ENCODE measurements at places on chromosomes 5 and 9.

DNA sequence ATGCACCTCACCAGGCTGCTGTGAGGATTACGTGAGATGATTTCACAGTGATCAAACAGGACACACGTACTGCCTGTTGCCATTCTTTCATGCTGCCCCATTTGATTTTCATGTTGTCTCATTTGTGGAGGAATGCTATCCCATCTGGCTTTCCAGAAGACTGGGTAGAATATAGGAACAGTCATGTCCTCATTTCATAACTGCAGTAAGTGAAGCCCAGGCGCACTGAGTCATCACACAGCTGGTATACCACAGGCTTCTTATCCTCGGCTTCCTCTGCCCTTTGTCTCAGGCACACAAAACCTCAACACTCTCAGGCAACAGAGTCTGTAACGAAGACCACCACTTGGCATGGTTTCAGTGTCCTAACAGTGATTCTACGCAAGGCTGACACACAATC is 62.3 kb downstream of the LHFPL2 start:
- peak; percentile 96 for DNase-seq

- DNase-seq, result no peak
These were observed 89.1 kb upstream of the HAND1 start for GRCh38 chr5:154567155-154567554.

- no peak for DNase-seq
These were observed 18.2 kb downstream of the TSPAN17 start for GRCh38 chr5:176665517-176665916.

GRCh38 chr5:36056422-36056821 is 10.3 kb downstream of the UGT3A2 start:
- DNase-seq, result no peak

- peak; percentile 3 for DNase-seq
These were observed 341.1 kb downstream of the MAT2B start for GRCh38 chr5:163846512-163846911.
